ENCODE measurements at places on chromosomes 7 and 10.

- DNase-seq, result no peak
Observed at GRCh38 chr10:34403512-34403911, 411.6 kb downstream of the PARD3 start.

DNA sequence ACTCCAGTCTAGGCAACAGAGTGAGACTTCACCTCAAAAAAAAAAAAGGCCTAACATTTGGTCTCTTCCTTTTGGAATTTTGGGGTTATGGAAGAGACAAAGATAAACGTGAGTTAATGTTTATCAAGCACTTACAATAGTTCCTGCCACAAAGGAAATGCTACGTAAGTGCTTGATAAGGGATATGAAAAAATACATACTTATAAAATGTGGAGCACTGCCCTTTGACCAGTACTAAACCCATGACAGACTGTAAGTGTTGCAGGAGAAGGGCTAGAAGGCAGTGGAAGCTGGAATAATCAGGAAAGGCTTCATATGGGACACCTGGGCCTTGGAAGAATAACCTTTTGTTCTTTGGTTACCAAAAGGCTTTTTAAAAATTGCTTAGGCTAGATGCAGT is 25.5 kb downstream of the TMEM248 start:
- DNase-seq, result no peak

DNA sequence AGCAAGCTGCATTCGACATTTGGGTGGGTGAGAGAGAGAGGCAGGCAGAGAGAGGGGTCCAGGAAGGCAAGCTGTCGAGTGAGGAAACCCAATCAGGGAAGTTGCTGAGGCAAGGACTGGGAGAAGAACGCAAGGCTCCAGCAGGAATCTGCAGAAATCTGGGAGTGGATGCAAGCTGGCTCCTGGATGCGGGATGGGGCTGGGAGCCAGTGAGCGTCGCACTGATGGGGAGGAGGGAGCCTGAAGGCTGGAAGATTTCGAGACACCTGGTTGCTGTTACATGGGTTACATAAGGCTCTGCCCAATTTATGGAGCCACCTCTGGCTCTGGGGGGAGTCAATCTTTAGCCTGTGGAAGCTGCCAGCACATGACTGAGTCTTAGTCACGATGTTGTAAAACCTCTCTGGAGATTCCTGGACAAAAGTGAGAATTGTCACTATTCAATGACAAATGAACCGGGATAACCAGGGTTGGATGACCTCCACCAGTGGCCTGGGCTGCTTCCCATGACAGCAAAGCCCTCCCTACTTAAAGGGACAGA is 51.1 kb upstream of the ADRB1 start:
- no peak for DNase-seq

DNA sequence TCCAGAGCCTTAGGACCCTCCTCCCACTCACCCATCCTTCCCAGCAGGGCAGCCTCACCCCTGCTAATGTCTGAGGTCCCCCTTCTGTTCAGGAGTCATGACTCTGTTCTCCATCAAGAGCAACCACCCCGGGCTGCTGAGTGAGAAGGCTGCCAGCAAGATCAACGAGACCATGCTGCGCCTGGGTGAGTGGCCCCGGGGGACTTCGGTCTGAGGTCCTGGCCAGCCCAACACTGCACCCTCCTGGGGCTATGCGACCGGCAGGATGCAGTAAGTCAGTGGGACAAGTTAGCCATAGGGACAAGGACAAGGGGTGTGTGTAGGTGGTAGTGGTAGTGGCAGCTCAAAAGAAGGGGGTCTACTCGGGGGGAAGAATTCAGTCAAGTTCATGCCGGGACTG is 16.2 kb upstream of the AHCYL2 start:
- DNase-seq, result no peak

- DNase-seq, result no peak
Observed at GRCh38 chr10:11598712-11599397, 12.6 kb downstream of the USP6NL start.

DNA sequence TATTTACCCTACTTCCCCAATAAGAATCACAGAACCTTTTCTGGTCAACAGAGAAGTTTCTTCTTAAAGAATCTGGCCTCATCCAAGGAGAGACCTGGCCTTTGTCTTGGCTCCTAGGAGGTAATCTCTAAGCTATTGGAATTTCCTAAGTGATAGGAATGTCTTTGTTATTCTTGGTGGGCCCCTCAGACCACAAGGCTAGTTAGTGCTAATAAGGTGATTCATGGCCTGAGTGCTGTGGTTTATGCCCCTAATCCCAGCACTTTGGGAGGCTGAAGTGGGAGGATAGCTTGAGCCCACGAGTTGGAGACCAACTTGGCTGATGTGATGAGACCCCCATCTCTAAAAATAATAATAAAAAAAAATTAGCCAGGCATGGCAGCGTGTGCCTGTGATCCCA is 60.0 kb upstream of the CYP2C18 start:
- DNase-seq, result no peak

DNA sequence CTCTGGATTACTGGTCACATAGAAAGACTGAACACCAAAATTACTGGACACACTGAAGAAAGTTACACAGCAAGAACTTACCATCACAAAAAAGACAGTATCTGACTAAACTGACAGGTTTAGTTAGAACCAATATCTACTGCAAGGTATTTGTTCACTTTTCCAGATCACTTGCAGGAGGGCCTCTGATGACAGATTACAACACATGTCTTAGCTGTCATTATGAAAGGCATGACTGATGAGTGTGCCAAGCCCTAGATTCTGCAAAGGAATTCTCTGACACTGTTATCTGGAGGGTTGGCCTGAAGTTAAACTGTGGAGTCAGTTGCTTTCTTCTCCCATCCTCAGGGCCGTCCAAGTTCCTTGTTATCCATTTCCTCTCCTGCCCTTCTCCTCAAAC is 242.7 kb downstream of the KIF20B start:
- no peak for DNase-seq

DNA sequence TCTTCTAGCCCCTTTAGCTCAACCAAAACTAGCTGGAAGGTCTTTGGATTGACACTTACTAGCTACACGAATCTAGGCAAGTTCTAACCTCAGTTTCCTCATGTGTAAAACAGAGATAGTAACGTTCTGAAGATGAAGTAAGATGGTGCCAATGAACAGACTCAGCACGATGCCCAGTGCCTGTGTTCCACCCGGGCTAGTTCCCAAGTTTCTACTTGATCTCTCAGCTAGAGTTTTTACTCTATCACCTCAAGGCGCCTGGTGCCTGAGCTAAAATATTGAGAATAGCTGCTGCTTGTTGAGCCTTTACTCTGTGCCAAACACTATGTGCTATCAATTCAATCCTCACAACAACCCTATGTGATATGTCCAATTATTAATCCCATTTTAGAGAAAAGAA is 1.4 kb upstream of the PPP1R3C start:
- no peak for DNase-seq

GRCh38 chr10:95508730-95509129 is 52.4 kb downstream of the SORBS1 start:
- DNase-seq, result no peak

- DNase-seq, result no peak
Observed at GRCh38 chr7:53470336-53470970, 435.0 kb downstream of the POM121L12 start.

- DNase-seq, result no peak
Observed at GRCh38 chr10:65396997-65397396, 1528.8 kb upstream of the LRRTM3 start.

DNA sequence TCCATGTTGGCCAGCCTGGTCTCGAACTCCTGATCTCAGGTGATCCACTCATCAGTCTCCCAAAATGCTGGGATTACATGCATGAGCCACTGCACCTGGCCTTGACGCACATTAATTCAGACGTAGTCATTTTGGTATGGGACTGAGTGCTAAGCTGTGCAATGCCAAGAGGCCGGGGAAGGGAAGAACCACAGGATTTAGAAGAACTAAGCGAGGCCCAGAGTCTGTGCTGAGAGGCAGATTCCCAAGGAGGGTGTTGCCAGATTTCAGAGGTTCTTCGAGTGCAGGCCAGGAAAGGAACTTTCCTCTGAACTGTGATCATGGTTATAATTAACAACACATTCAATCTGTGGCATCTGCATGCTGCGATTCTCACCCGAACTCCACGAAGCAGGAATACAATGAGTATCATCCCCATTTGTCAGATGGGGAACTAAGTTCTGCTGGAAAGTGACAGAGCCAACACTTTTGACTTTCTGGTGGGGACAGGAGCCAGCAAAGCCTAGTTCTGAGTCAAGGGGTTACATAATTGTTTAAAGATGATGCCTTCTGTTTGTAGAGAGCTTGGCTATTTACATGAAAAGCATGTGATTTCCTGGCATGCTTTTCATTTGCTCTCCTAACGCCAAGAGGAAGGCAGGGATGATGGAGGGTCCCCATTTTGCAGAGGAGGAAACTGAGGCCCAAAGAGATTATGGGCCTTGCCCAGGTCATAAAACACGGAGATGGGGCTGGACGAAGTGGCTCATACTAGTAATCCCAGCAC is 6.2 kb upstream of the ZAN start:
- no peak for DNase-seq

DNA sequence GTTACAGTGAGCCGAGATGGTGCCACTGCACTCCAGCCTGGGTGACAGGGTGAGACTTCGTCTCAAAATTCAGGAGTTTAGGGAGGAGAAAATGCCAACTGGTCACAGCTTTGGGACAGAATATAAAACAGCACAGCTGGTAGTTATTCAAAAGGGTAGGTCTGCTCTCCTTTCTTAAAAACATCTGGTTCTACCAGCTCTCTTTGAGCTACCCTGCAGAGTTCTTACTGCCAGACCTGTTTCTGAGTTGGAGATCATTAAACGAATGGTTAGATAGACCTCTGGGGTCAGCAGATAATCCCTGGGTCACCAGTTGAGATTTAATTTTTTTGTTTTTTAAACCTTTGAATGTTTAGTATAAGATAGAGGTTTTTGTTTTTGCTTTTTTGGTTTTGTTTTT is 52.6 kb downstream of the MCU start:
- no peak for DNase-seq

GRCh38 chr7:31692451-31692850 is 5.4 kb downstream of the PPP1R17 start:
- no peak for DNase-seq

- DNase-seq, result no peak
Observed at GRCh38 chr10:11446133-11446532, 165.3 kb downstream of the USP6NL start.

DNA sequence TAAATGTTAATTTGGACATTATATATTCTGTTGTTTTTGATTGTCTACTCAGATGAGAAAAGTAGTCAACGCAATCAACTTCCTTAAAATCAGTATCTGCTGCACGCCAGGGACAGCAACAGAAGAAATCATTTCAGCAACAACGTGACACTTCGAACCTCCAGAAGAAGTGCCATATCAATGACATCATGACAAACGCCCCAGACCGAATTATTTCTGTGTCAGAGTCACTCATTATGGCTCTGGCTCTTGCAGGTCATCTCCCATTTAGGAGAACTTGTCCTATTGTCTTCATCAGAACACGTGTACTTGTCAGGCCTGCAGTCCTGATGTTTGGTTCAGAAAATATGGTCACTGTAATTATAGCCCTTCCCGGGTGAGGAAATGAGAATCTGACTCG is 276.3 kb downstream of the ADARB2 start:
- DNase-seq, result no peak

- no peak for DNase-seq
Observed at GRCh38 chr10:53284615-53285182, 512.1 kb upstream of the MBL2 start.

GRCh38 chr10:61662794-61663259 is at the start of gene CABCOCO1:
CABCOCO1 (plus strand) TSS chr10:61662929; CDS start chr10:61662973, 44 bp downstream.
- no peak for DNase-seq

GRCh38 chr7:45408409-45408737 is 165.8 kb upstream of the ADCY1 start:
- DNase-seq, result no peak

- DNase-seq, result no peak
Observed at GRCh38 chr7:135840591-135840990, 92.0 kb upstream of the FAM180A start.
